Suppressor macrophage (primary cell): ENCODE measurements at places on chromosomes 6 and 20.

GRCh38 chr6:25132934-25133333, 146.2 kb upstream of the CARMIL1 start:
- DNase-seq = no peak

GRCh38 chr20:38805502-38805957, at the start of gene PPP1R16B:
Gene PPP1R16B, plus strand, starts transcription at chr20:38805697. Its CDS starts 30,229 bp downstream, at chr20:38835926.
- peak; percentile 44 for DNase-seq

- DNase-seq = peak; percentile 30
Measured at GRCh38 chr6:113805173-113805790, 51.9 kb upstream of the MARCKS start.

GRCh38 chr20:16975682-16976081, 227.5 kb downstream of the OTOR start:
- no peak for DNase-seq

GRCh38 chr6:49565855-49566254, 15.4 kb downstream of the C6orf141 start:
- no peak for DNase-seq

- DNase-seq = no peak
Measured at GRCh38 chr6:103002282-103002681, 1608.8 kb downstream of the GRIK2 start.
